ENCODE measurements at places on chromosomes 2 and 18. TPM values are rescaled to one million over a fixed set of nuclear protein-coding genes. Genes with fewer than 3 reads are reported as not detected.

- H3K27me3 ChIP-seq, result no peaks in the 10 kb centered on the region
- H3K4me1 ChIP-seq, result no peaks in the 10 kb centered on the region
- H3K36me3 ChIP-seq, result no peaks in the 10 kb centered on the region
- no peak overlapping the region for H3K27ac ChIP-seq
- H3K4me3 ChIP-seq, result no peak overlapping the region
These were observed 18.4 kb upstream of the TEX51 start for GRCh38 chr2:126880324-126880723.

- no peaks in the 10 kb centered on the region for H3K27me3 ChIP-seq
- H3K4me3 ChIP-seq, result no peak overlapping the region
- no peaks in the 10 kb centered on the region for H3K36me3 ChIP-seq
- no peak for DNase-seq
- H3K4me1 ChIP-seq, result peaks cover 13% of the 10 kb centered on the region
These were observed 103.0 kb downstream of the CDK15 start for GRCh38 chr2:201909348-201909747.

The TANK gene
- total RNA-seq, result 76.1 TPM

- H3K27me3 ChIP-seq, result no peaks in the 10 kb centered on the region
- H3K36me3 ChIP-seq, result no peaks in the 10 kb centered on the region
- H3K4me3 ChIP-seq, result no peak overlapping the region
These were observed 36.6 kb upstream of the PPP1R1C start for GRCh38 chr2:181949047-181949446.
